ENCODE measurements at places on chromosomes 7 and 10.
A peak's percentile ranks its signal among the peaks of the same experiment; 100 is the strongest.

GRCh38 chr7:67621704-67622103, 625.1 kb downstream of the TYW1 start:
- DNase-seq = no peak

- DNase-seq = no peak
Observed at GRCh38 chr10:3779158-3779741, 5.8 kb downstream of the KLF6 start.

- peak; percentile 15 for DNase-seq
Observed at GRCh38 chr7:25391295-25391861, 163.1 kb upstream of the NPVF start.

GRCh38 chr10:132946311-132946710, 3.9 kb upstream of the CFAP46 start:
- DNase-seq = no peak

GRCh38 chr10:89875557-89875956, 174.2 kb downstream of the KIF20B start:
- DNase-seq = no peak

DNA sequence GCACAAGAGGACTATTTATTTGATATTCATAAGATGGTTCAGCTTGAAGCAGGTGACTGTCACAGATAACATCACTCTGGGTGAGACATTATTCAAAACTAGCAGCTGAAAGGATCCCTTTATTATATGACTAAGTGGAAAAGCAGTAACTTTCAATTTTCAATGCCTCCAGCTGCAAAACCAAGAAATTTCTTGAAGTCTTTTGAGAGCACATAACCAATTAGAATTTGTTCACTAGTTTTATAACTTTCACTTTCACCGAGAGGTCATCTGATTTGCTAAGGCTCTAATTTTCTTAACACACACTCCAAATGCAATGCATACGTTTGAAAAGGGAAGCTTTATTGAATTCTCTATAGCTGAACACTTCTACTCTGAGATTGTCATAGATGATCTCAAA, 88.6 kb upstream of the KLF14 start:
- DNase-seq = no peak

DNA sequence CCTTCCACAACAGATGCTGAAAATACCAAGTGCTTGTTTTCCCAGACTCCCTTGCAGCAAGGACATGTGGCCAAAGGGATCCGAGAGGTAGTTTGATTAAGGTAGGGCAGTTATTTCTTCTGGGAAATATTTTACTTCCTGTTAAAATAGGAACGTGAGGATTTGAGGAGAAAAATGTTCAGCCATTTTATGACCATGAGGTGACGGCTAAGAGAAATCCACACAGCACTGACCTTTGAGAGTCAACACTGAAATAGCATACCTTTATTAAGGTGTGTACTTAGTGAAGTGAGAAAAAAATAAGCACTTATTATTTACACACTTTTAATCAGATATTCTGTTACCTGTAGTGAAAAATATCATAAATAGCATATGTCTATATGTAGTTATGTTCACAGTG, 133.9 kb downstream of the PPP1R3A start:
- no peak for DNase-seq

DNA sequence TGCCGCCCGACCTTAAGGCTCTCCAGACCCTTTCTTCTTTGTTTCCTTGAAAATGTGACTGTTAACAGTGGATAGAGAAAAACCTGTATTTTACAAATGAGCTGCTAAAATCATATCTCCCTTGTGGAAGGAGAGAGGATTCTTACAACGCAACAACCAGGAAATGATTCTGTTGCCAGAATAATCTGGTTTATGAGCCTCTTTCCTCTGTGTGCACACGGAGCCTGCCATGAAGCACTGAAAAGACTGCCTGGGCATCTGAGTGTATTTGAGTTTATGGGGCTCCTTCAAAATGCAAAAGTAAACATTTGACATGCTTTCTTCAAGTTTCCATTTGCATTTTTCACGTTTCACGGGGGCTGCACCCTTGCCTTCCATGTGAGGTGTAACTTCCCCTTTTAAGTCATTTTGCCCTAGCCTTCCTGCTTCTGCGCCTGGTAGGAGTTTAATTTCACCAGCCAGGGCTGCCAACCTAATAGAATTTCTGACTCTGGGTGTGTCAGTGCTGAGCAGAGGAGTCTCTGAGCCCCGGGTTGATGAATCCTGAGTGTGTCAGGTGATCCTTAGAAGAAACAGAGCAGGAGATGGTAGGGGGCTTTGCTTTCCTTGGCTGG, 101.2 kb downstream of the GRB10 start:
- DNase-seq = no peak

DNA sequence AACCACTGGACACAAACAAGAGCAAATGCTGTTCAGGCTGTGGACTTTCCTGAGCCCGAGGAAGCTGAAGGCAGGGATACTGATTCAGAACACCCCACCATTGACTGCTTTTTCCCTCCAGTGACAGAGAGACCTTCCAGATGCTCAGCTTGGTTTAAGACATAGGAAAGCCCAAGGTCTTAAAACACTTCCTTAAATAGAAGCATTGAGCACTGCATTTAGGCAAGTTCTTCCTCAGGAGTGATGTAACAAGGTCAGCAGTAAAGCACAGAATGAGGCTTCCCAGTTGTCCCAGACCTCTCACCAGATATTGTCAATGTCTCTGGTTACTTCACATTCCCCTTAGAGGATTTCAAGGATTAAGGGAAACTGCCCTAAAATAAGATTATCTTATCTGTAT, 19.6 kb upstream of the CDCA7L start:
- DNase-seq = no peak

DNA sequence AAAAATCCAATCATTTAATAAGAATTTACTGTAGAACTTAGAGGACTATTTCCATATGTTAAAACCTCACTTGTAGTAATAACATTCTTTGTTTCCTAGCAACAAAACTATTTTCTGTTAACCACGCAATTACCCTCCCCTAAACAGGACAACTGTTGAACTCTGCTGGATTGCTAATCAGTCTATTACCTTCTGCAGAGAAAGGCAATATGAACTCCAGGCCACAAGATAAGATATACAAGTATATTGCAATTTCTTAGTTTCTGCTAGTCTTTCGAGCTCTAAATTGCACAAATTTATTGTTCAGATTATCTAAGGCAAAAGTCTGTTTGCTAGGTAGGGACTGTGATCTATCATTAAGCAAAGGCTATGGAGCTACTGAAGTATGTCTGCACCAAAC, 920.1 kb upstream of the LRRN3 start:
- DNase-seq = no peak

DNA sequence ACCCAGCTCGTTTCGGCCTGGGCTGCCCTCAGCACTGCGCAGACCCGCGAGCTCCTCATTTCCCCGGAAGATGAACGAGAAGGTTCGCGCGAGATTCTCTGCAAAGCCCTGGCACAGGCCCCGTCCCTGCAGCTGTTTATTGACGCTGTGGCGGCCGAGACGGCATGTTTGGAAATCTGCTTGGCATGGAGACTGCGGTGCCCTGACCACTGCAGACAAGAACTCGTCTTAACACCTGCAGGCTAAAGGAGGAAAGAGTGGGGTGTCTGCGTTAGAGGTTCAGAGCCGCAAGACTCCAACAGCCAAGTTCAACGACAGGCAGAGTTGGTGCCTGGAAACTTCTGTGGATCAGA, 125.6 kb downstream of the DNAJB6 start:
- DNase-seq = no peak

- DNase-seq = no peak
Observed at GRCh38 chr7:155975490-155975889, 163.2 kb upstream of the SHH start.

Measured in LoVo (cell line).